ENCODE measurements at places on chromosomes 4 and X. TPM values are rescaled to one million over a fixed set of nuclear protein-coding genes. Genes with fewer than 3 reads are reported as not detected.

The FRMPD3 gene
- total RNA-seq: not detected

The PRR32 gene
- not detected for total RNA-seq

The FAM47A gene
- not detected for total RNA-seq

The PLS3 gene
- total RNA-seq: 419 TPM

The PPP2R2C gene
- 0.16 TPM for total RNA-seq

The GIMD1 gene
- total RNA-seq: not detected

The IL2 gene
- total RNA-seq: not detected

The RPA4 gene
- total RNA-seq: 4.7 TPM

All from bladder microvascular endothelial cell (primary cell).